ENCODE measurements at places on chromosomes 5 and 9. TPM values are rescaled to one million over a fixed set of nuclear protein-coding genes. Genes with fewer than 3 reads are reported as not detected.

CTSL gene
- total RNA-seq, result 496 TPM

TSSK1B gene
- not detected for total RNA-seq

TUSC1 gene
- total RNA-seq, result 7.6 TPM

CEP78 gene
- total RNA-seq, result 13.2 TPM

RLN2 gene
- total RNA-seq, result 0.38 TPM

PCDHAC1 gene
- 0.13 TPM for total RNA-seq

PPIC gene
- total RNA-seq, result 66.2 TPM

GRM6 gene
- not detected for total RNA-seq

KIF4B gene
- 0.26 TPM for total RNA-seq

KIAA1958 gene
- 1.0 TPM for total RNA-seq

MARCOL gene
- not detected for total RNA-seq

C5orf34 gene
- 3.7 TPM for total RNA-seq

C9 gene
- total RNA-seq, result under 0.01 TPM

ABLIM3 gene
- total RNA-seq, result 19.5 TPM

SLCO4C1 gene
- total RNA-seq, result not detected

All from dermis microvascular lymphatic vessel endothelial cell (primary cell).